Kidney (tissue), 22 donors: ENCODE measurements at places on chromosomes 13 and 19.

- DNase-seq, result no peak
- H3K27me3 ChIP-seq, result no peaks in the 10 kb centered on the region
- H3K36me3 ChIP-seq, result peaks cover 5% of the 10 kb centered on the region
- H3K4me3 ChIP-seq, result no peak overlapping the region
- H3K4me1 ChIP-seq, result peaks cover 41% of the 10 kb centered on the region
Measured at GRCh38 chr19:10979951-10980381, 19.1 kb downstream of the SMARCA4 start.

- H3K27ac ChIP-seq, result no peak overlapping the region
- H3K36me3 ChIP-seq, result no peaks in the 10 kb centered on the region
- DNase-seq, result no peak
- H3K4me1 ChIP-seq, result no peaks in the 10 kb centered on the region
- H3K27me3 ChIP-seq, result no peaks in the 10 kb centered on the region
Measured at GRCh38 chr13:109971456-109972090, 185.2 kb upstream of the IRS2 start.

DNA sequence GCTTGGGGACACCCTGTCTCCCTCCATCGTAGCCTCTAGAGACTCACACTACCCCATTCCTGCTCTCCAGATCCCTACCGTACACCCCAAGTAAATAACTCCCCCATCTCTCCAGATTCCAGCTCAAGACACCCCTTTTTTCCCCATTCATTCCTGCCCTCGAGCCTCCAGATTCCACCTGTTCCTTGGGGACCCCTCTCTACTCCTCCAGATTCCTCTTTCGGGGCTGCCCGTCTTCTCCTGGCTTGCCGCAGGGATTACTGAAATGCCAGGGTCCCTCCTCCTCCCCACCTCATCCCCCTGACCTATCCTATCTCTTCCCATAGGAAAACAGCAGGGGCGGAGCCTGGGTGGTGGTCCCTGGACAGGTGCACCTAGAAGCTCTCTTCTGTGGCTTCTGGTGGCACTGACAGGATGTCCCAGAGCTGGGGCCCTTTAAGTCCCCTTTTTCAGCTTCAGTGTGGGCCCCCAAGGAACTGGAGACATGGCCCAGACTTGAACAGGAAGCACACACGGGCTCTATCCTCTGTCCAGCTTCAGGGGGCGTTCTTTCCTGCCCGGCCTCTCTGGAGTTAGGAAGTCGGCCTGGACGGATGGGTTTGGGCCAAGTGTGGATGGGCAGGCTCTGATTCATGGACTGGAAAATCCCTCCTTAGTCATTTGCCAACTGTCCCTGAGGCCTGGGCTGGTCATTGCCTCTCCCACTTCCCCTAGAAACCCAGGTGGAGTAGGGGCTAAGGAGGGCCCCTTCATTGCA, 1.2 kb downstream of the ZSWIM4 start:
- no peak for DNase-seq
- no peaks in the 10 kb centered on the region for H3K36me3 ChIP-seq
- H3K27me3 ChIP-seq, result no peaks in the 10 kb centered on the region
- no peaks in the 10 kb centered on the region for H3K4me1 ChIP-seq
- H3K4me3 ChIP-seq, result peak overlapping the region; percentile 71

DNA sequence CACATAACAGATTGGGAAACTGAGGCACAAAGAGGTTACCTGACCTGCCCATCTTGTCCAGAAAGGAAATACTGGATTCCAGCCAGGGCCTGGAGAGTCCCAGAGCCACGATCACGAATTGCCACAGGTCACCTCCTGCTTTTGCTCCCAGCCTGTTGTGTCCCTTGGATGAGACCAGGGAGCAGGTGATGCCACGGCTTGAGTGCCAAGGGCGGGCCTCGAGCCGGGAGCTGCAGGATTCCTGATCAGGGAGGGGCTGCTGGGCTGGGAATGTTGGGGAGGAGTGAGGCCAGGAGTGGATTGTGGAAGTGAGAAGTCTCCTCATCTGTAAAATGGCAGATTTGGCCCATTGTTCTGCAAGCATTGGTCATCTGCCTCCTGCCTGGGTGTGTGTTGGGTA, 29.4 kb downstream of the DNM2 start:
- H3K4me3 ChIP-seq, result no peak overlapping the region
- no peaks in the 10 kb centered on the region for H3K36me3 ChIP-seq
- no peak for DNase-seq
- H3K27ac ChIP-seq, result peak overlapping the region; percentile 94
- no peaks in the 10 kb centered on the region for H3K4me1 ChIP-seq

DNA sequence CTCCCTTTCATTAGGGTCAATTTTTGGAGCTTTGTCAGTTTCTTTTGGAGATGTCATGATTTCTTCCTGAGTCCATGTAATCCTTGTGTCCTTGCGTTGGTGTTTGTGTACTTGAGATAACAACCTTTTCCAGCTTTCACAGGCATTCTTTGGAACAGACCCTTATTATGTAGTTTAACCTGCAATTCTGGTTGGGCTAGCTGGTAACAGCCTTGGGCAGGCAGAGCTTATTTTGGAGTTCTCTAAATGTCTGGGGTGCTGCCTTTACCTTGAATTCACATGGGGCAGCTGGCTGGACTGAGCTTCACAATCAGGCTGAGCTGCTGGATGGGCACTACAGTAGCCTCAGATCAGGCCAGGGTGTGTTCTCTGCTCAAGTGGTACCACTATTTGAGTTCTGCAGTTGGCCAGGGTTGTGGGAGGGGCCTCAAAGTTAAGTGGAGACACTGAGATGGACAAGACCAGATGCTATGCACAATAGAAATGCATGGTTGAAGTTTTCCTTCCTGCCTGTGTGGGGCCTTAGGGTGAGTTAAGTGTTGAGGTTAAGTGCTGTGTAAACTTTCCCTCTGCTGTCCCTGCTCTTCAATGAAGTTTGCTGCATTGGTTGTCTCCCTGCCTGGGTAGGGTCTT, 277.3 kb downstream of the ATP8A2 start:
- DNase-seq, result no peak
- no peak overlapping the region for H3K27ac ChIP-seq
- no peaks in the 10 kb centered on the region for H3K36me3 ChIP-seq
- H3K27me3 ChIP-seq, result no peaks in the 10 kb centered on the region
- H3K4me1 ChIP-seq, result no peaks in the 10 kb centered on the region

DNA sequence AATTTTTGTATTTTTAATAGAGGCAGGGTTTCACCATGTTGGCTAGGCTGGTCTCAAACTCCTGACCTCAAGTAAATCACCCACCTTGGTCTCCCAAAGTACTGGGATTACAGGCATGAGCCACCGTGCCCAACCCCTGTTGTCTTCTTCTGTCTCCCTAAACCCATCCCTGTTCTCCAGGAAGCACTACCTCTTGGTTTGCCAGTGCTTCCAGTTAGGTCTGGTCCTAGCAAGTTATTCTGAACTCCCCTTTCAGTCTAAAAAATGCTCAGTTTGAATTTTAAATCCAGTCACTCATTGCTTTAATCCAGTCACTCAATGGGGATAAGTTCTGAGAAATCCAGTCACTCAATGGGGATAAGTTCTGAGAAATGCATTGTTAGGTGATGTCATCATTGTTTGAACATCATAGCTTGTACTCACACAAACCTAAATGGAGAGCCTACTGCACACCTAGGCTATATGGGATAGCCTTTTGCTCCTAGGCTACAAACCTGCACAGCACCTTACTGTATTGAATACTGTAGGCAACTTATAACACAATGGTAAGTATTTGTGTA, 8.0 kb upstream of the ATP4A start:
- no peaks in the 10 kb centered on the region for H3K4me1 ChIP-seq
- no peaks in the 10 kb centered on the region for H3K27me3 ChIP-seq
- H3K36me3 ChIP-seq, result no peaks in the 10 kb centered on the region
- no peak overlapping the region for H3K4me3 ChIP-seq
- no peak overlapping the region for H3K27ac ChIP-seq

GRCh38 chr13:28613562-28613961, 45.4 kb upstream of the POMP start:
- DNase-seq, result no peak
- no peak overlapping the region for H3K4me3 ChIP-seq
- H3K27me3 ChIP-seq, result no peaks in the 10 kb centered on the region
- no peaks in the 10 kb centered on the region for H3K36me3 ChIP-seq
- no peaks in the 10 kb centered on the region for H3K4me1 ChIP-seq

DNA sequence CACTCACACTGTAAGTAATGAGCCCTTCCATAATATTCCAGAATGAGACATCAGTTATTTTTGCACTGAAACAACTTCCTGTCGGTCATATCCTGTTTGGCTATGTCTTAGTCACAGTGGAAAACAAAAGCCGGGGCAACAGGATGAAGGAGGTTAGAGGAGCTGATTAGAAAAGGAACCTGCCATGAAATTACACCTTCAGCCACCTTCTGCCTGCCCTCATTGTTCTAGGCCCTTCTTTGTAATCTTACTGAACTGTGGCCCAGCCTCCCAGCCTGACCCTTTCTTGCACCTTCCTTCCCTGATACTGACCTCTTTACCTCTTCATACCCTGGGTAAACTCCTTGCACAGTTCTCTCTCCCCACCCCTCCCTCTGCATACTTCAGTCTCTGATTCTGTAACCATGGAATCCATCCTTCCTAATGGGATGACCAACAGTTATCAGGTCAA, 67.3 kb downstream of the DOCK9 start:
- H3K27ac ChIP-seq, result peak overlapping the region; percentile 5
- H3K36me3 ChIP-seq, result no peaks in the 10 kb centered on the region
- no peaks in the 10 kb centered on the region for H3K27me3 ChIP-seq
- no peak overlapping the region for H3K4me3 ChIP-seq
